Dermis microvascular lymphatic vessel endothelial cell (primary cell): ENCODE measurements at places on chromosomes 12 and 14.
A peak's percentile ranks its signal among the peaks of the same experiment; 100 is the strongest.

- no peak for DNase-seq
Measured at GRCh38 chr14:47966076-47966810, 290.8 kb upstream of the MDGA2 start.

GRCh38 chr14:34682787-34683321 is 31.5 kb downstream of the CFL2 start:
- DNase-seq, result peak; percentile 29

- no peak for DNase-seq
Measured at GRCh38 chr12:82955043-82955442, 268.3 kb downstream of the TMTC2 start.

GRCh38 chr12:29224572-29224971 is 75.5 kb downstream of the FAR2 start:
- DNase-seq, result no peak

GRCh38 chr12:112823582-112824149 is 32.1 kb downstream of the RPH3A start:
- no peak for DNase-seq

DNA sequence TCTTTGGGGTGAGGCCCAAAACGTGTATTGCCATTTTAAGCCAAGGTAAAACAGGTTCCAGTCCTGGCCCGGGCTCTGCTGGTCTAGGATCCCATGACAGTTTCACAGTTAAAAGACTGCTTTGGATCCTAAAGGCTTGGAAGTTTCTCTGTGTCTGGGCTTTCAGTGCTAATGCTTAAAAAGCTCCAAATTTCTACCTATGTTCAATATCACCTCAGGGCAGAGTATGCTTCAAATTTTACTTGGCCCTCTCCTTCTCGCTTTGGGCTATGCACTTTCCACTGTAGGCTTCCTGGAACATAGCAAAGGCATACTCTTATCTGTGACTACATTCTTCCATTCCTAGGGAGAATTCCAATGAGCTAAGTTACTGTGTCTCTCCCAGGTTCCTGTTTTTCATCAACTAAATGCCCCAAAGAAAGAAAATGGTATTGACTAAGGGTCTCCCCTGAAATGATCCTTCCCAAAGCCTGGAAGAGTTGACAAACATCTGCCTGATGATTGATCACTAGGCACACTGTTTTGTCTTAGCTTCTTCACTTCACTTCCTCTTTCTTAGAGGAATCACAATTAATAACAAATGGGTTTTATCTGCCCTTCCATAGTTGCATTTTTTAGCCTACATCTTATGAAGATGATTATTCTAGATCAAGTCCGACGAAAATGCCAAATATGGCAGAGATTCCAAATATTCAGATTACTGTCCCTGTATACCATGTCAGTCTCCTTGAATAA is 79.4 kb downstream of the TMTC2 start:
- no peak for DNase-seq

GRCh38 chr12:52164624-52165023 is 27.2 kb downstream of the KRT80 start:
- DNase-seq, result no peak

- DNase-seq, result peak; percentile 41
Measured at GRCh38 chr12:27583057-27583797, 59.2 kb downstream of the PPFIBP1 start.

GRCh38 chr12:7101047-7101693 is 7.8 kb downstream of the C1RL start:
- no peak for DNase-seq

DNA sequence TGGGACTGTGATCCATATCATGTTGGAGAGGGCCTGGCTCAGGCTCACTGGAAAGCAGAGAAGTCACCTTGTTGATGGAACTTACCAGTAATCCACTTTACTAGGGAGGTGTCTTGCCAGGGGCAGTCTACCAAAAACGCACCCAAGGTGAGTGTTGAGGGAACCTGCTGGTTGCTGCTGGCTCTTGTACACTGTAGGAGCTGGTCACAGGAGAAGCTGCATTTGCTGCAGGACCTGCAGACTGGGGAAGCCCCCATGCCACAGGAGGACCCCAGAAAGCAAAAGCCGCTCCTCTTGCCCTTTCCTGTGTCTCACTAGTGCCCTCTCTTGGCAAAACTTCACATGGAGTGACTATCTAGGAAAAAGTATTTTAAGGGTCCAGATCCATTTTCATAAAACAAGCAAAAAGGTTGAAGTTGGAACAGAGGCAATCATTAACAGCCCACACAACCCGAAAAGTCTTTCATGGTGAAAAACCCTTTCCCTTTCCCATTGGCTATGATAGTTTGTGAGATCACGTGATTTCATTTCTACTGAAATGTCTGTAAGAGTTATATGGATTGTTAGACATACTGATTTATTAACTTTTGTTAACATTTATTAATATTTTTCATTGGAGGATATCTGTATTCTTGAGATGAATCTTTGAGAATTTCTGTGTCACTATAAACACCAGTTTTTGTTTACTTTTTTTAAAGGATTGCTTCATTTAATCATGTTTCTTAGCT is 59.2 kb downstream of the RASSF8 start:
- peak; percentile 51 for DNase-seq

DNA sequence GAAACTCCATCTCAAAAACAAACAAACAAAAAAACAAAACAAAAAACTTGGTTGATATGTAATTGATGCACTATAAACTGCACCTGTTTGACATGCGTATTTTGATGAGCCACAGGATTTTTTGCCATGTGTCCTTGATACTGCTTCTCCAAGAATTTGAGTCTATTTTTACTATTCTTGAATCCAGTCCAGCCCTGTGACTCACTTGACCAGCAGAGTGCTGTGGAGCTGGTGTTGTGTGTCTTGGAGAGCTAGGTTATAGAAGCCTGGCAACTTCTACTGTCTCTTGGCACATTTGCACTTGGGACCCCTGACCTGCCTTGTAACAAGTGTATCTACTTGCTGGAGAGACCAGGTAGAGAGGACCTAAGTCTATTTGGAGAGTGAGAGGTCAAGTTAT is 52.0 kb downstream of the KLRG1 start:
- DNase-seq, result no peak

DNA sequence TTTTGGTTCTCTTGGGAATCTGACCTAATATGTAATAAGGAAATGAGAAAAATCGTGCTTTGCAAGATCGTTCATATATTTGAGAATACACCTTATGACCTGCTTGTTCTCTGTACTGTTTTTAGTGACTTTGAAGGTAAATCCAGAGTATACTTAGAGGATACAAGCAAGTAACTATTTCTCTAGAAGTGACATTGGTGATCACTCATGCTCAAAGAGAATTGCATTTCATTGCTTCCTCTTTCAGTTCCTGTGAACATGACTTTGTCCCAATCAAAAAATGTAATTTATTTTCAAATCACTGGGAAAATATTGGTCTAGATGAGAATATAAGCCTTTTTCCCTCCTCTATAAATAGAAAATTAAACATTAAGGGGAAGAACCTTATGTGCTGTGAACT is 2.7 kb downstream of the KTN1 start:
- no peak for DNase-seq

DNA sequence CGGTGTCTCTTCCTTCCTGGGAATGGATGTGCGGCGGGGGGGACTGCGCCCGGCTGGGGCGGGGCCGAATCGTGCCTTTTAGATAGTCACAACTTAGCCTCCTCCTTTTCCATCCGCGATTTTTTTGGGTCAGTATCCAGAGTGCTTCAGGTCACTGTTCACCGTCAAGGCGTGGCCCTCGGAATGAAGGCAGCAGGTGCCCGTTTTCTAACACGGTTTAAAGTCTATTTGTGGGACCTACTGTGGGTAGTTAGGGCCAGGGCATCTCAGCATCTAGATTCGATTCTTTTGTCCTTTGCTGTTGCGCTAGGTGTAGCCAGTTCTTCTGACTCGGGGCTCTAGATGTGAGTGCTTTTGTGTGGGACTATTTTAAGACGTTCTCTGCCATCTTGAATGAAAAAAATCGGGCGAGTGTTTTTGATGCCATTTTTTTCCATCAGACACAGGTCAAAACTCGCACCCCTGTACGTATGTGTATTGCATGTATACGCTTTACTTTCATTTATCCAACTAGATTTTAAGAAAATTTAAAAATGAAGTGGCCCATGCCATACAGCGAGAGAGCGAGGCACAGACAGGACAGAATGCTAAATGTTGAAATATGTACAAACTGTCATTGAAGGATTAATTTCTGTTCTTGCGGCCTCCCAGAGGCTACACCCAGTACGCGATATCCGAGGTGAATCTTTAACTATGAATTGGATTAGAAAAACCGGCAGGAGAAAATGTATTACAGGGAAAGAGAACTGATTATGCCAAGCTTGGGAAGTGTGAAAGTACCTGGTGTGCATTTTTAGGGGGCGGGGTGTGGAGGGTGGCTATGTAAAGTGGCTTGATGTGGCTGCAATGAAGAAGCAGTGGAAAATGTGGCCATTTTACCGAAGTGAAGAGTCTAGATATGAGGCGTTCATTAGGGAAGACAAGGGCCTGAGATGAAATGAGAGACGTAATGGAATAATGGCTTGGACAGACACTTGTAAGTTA is 835 bp downstream of the VEZT start:
- peak; percentile 69 for DNase-seq

GRCh38 chr14:92540472-92541048 is 27.0 kb downstream of the RIN3 start:
- peak; percentile 80 for DNase-seq

DNA sequence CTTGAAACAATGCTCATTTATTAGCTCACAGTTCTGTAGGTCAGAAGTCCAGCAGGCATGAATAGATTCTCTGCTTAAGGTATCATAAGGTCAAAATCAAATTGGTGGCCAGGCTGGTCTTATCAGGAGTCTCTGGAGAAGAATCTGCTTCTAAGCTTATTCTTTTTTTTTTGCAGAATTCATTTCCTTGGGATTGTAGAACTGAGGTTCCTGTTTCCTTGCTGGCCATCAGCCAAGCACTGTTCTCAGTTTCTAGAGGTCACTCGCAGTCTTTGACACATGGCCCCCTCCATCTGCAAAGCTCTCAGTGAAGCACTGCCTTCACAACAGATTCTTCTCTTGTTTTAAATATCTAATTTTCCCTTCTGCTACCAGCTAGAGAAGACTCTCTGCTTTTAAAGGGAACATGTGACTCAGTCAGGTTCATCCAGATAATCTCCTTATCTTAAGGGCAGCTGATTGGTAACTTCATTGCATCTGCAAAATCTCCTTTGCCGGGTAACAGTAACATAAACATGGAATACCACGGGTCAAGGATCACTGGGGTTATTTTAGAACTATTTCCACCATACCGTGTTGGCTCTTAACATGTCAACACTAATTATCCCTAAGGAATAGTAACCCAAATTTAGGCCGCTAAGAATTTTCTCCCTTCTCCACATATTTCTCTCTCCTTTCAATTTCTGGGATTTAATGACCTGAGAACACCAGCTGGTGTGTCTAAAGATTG is 25.3 kb downstream of the RHOJ start:
- DNase-seq, result peak; percentile 84

DNA sequence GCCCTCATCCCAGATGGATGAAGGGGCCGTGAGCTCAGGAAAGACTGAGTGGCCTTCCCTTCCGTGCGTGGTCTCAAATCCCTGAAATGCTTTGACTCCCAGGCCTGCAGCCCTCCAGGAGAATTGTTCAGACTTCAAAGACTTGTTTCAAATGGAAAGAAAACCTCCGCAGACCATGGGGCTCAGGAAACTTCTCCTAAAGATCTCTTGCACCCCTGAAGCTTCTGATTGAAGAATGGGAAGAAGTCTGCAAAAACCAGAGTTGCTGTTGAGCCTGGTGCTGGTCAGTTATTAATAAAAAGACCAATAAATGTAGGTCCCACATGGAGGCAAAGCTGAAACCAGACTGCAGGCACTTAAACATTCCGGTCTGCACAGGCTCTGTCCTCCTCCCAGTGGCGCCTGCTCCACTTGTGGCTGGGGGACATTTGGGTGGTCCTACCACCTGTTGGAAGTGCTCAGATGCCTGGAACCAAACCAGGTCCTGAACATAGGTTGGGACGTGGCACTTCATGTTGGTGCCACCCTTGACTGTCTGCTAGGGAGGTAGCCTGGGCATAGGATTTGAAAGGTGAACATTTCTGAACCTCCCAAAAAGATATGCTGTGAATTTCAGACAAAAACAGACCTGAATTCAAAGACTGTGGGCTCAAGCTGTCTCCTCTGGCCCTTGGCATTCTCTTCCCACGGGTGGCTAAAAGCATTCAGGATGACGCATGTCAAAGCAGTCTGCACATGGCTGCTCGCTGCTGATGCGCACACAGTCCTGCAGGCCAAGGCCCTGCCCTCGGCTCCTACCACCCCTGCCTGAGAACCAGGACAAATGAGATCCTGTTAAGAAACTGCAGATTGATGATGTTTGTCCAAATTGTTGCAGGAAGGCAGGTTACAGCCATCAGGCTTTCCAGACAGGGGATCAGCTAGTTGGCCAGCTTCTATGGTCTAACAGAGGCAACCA is 36.2 kb upstream of the MEG3 start:
- no peak for DNase-seq

- DNase-seq, result no peak
Measured at GRCh38 chr12:67517181-67517887, 131.2 kb upstream of the DYRK2 start.

DNA sequence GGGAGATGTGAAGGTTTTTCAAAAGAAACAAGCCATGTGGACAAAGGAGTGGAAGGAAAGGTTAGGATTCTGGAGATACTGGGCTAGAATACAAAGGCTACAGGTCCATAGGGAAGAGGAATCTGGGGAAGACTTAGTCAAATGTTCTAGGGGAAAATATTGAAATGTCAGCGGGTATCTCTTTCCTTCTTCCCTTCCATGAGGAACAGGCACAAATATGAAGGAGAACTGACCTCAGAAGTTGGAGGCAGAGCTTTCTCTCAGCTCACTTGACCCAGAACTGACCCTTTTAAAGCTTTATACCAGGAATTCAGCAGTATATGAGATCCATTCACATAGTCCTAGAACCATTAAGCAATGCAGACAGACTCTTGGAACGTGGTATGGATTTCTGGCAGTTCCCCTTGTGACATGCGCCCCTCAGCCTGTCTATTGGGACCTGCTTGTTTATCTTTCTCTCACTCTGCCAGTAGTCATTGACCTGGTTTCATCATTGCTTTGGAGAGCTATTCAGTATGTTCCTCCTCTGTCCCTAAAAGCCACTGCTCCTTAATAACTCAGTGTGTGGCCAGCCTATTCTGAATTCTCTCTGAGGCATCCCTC is 43.0 kb upstream of the GSG1 start:
- no peak for DNase-seq

DNA sequence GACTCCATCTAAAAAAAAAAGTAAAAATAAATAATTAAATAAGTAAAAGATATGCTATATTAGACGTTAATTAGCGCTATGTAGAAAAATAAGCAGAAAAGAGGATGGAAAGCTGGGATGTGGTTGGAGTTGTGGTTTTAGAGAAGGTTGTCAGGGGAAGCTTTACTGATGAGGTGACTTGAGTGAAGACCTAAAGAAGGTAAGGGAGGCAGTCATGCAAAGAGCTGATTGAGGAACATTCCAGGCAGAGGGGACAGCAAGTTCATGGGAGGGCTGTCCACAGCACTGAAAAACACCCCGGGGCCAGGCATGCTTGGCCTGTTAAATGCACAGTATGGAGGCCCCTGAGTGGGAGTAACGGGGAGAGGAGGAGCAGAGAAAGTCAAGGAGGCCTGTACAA is 15.7 kb downstream of the SMAGP start:
- DNase-seq, result no peak

GRCh38 chr14:68893566-68893965 is 85.5 kb downstream of the ACTN1 start:
- DNase-seq, result no peak
